ENCODE measurements at places on chromosomes 7 and 10.

GRCh38 chr7:111229916-111230315, 139.0 kb downstream of the LRRN3 start:
- DNase-seq: no peak

DNA sequence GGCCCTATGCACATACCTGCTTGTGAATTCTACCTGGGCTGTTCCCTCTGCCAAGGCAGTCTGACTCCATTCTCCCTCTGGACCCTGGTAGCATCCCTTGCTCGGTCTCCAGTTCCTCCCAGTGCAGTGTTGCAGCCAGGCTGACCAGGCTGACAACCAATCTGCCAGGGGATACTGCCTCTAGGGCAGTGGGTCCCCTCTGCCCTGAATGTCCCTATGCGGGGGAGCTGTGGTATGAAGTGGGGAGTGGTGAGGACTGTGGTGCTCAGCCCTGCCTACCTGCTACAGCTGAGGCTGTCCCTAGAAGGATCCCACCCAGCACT, 48.0 kb upstream of the CAMK2B start:
- DNase-seq: no peak

DNA sequence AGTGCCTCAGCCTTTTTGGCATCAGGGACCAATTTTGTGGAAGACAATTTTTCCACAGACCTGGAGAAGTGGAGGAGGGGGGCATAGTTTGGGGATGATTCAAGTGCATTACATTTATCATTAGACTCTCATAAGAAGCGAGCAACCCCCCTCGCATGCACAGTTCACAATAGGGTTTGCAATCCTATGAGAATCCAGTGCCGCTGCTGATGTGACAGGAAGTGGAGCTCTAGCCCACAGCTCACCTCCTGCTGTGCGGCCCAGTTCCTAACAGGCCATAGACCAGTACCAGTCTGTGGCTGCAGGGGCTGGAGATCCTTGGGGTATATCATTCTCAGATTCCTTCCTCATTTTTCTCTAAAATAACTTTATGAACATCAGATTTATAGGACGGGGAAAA, 50.8 kb downstream of the ATAD1 start:
- DNase-seq: no peak

DNA sequence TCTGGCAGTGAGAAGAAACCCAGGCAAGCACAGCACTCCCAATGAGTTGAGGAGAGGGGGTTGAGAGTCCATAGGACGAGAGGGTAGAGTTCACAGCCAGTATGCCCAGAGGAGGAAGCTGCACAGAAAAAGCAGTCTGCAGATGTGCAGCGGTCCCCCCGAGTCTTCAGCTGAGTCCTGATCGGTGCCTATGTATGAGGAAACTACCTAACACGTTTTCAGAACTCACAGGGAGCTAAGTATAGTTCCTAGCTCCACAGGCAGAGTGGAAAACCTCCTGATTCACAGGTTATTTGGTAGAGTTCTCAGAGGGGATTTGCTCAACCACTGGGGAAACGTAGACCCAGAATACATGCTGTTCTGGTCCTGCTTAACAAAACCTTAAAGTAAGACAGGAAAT, 271.3 kb upstream of the CNTNAP2 start:
- no peak for DNase-seq

DNA sequence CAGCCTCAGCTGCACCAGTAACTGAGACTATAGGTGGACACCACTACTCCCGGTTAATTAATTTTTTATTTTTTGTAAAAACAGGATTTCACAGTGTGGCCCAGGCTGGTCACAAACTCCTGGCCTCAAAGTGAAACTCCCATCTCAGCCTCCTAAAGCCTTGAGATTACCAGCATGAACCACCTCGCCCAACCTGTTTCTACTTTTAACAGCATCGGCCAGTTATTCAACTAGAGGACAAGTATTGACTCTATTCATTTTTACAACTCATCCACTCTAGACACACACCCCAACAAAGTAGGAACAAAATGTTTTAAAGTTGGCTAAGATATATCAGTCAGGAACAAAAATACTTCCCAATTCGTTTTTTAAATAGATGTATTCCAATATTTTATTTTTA, 334.8 kb downstream of the PARD3 start:
- DNase-seq: no peak

DNA sequence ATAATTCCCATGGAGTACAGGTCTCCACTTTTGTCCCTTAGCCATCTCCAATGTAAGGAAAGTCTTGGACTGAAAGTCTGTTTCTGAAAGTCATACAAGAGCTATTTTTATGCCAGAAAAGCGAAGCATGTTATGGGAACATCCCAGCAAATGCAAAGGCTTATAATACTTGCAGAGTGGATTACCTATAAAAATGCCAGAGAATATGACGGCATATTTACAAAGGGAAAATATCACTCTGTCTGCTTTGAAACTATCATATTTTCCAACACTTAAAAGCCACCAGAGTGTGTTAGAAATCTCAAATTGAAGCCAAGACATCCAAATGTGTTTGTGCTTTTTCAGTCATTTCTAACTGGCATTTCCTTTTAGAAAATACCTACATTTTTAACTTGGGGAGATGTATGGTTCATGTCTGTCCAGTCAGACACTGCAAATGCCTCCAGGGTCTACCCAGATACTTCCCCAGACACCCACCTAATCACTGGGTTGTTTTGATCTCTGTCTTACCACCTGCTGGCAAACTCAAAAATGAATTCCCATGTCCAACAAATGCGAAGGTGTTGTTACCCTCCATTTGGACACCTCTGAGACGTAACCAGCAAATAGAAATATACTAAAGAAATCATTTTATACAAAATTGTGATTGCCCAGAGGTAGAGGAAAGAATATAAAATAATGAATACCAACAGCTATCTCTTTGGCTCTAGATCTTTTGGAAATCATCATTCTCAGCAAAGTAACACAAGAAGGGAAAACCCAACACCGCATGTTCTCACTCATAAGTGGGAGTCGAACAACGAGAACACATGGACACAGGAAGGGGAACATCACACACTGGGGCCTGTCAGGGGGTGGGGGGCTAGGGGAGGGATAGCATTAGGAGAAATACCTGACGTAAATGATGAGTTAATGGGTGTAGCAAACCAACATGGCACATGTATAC, 1.2 kb downstream of the ITIH2 start:
- no peak for DNase-seq

DNA sequence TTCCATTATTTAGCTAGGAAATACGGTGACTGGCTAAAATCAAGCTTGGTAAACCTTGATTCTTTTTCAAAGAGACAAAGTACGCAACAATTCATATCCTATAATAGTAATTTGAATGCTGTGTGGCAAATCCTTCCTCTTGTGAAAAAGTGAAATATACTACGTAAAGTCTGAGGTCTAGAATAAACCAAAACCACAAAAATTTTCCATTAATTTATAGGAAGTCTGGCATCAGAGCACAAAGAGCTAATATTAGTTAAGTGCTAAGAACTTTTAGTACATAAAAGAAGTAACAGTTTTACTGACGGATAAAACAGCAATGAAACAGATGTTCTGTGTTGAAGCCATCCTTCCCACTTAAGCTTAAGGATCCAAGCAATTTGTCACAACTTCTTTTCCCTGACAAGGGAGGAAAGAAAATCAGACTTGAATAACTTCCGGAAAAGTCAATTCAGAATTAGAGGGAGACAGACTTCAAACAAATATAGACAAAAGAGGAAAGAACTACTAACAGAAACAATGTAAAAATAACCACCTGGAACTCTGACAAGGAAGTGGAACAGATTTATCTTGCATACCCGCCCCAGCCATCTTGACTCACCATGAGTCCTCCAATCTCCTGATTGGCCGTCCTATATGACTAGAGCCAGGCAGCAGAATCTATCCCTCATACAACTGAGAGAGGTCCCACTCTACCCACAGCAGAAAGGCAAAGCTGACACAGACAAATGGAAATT, 34.6 kb downstream of the RHEB start:
- DNase-seq: no peak

- DNase-seq: no peak
Observed at GRCh38 chr7:82617156-82617555, 173.6 kb upstream of the CACNA2D1 start.

DNA sequence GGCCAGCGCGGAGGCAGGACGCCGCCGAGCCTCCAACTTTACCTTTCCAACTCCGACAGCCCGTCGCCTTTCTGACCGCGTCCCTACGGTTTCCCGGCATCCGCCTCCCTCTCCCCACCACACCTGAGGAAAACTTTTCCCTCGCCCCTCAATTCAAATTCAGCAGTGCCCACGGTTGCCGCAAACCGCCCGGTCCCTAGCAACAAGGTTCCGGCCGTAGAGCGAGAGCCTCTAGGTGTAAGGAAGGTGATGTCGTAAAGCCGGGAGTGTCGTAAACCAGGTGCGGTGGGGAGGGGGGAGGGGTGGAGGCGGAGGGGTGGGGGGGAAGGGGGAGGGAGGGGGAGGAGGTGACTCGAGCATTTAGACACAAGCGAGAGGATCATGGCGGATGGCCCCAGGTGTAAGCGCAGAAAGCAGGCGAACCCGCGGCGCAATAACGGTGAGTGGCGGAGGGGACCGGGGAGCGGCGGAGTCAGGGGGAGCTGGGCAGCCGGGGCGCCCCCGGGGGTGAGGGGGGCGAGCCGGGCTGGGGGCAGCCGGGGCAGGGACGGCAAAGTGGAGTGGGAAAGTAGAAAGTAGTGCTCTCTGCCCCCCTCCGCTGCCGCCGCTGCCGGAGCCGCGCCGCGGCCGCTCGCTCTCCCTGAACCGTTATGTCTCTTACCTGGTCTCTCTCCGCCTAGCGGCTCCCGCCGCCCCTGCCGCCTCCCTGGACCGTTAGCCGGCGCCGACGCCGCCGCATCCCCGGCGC, at the start of gene ZEB1:
Gene ZEB1 (plus strand): TSS at position 363 of the 748 bp plus-strand sequence. CDS start 19 bp downstream, at position 382.
- DNase-seq: peak; percentile 94

- no peak for DNase-seq
Observed at GRCh38 chr7:104855861-104856260, 158.1 kb upstream of the KMT2E start.

DNA sequence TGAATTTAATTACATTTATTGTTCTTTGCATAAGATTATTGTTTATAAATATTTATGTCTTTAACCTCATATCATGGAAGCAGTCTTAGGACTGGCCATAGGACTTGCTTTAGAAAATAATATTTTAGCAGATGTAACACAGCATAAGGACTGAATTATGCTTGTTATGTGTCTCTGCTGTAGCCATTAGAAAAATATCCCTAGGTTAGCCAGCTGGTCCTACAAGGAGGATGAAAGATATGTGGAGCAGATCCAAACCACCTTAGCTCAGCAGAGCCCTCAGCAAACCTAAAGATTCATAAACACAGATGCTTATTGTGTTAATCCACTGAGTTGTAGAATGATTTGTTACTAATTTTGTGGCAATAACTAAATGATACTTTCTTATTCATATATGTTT, 166.0 kb upstream of the COL1A2 start:
- no peak for DNase-seq

DNA sequence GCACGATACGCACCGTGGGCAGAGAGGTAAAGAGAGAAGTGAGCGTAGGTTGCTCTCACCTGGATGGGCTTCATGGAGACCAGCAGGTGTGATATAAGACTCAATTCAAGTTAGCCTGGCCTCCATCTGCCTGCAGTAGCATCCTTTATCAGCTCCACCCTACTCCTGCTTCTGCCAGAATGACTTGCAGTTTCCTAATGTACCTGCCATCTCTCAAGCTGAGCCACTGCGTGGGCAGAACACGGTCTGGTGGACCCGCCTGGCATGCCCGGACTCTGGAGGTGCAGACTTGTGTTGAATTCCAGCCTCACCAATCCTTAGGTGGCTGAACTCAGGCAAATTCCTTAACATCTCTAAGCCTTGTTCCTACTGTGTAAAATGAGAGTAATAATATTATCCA, 64.3 kb downstream of the STEAP1B start:
- no peak for DNase-seq

DNA sequence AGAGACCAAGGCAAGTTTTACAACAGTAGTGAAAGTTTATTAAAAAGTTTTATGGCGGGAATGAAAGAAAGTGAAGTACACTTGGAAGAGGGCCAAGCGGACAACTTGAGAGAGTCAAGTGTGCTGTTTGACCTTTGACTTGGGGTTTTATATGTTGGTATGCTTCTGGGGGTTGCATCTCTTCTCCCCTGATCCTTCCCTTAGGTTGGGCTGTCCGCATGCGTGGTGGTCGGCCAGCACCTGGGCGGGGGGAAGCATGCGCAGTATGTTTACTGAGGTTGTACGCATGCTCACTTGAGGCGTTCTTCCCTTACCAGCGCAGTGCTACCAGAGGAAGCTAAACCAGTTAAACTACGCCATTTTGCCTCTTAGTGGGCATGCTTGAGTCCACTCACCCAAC, 31.9 kb downstream of the NUP42 start:
- DNase-seq: no peak

- no peak for DNase-seq
Observed at GRCh38 chr10:55793024-55793423, 568.0 kb downstream of the ZWINT start.

DNA sequence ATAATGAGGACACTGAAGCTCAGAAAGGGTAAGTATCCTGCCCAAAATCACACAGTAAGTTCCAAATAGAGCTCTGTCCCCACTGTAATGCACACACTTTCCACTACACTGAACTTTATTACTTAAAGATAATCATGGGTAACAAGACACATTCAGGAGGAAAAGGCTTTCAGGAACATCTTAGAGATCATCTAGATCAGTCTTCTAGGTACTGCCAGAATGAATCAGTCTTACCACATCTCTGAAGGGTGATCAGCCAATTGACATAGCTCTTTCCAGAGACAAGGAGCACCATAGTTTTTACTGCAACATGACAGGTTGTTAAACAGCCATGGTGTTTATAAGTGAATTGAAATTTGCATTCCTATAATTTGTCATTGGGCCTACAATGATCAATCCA, 5.4 kb upstream of the HERPUD2 start:
- no peak for DNase-seq

- no peak for DNase-seq
Observed at GRCh38 chr10:43195557-43195956, 57.3 kb downstream of the CSGALNACT2 start.

GRCh38 chr7:133696056-133696455, 431.1 kb upstream of the LRGUK start:
- DNase-seq: no peak

DNA sequence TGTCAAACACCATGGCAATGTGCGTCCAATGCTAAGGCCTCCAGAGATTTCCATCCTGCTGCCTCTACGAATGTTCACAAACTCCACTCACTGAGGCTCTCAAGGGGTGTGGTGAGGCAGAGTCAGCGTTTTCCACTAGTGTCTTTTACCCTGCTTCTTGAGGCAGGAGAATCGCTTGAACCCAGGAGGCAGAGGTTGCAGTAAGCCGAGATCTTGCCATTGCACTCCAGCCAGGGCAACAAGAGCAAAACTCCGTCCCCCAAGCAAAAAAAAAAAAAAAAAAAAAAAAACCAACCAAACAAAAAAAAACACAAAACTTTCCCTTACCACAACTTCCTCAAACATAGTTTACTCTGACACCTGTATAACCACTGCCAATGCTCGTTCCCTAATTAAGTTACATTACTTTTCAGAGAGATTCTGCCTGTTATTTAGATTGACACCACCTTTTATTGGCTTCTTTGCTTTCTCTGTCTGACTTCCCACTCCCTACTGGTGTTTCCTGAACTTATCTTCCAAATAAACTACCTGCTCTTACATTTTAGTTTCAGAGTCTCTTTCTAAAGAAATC, 102.1 kb upstream of the ZNF746 start:
- DNase-seq: peak; percentile 8

All from CD4-positive, alpha-beta T cell treated with Interleukin-6 at 100 ng/mL for 8 hours (primary cell).